ENCODE measurements at places on chromosomes 12 and 14.

GRCh38 chr14:71753976-71754375 is 178.3 kb upstream of the RGS6 start:
- DNase-seq: no peak

DNA sequence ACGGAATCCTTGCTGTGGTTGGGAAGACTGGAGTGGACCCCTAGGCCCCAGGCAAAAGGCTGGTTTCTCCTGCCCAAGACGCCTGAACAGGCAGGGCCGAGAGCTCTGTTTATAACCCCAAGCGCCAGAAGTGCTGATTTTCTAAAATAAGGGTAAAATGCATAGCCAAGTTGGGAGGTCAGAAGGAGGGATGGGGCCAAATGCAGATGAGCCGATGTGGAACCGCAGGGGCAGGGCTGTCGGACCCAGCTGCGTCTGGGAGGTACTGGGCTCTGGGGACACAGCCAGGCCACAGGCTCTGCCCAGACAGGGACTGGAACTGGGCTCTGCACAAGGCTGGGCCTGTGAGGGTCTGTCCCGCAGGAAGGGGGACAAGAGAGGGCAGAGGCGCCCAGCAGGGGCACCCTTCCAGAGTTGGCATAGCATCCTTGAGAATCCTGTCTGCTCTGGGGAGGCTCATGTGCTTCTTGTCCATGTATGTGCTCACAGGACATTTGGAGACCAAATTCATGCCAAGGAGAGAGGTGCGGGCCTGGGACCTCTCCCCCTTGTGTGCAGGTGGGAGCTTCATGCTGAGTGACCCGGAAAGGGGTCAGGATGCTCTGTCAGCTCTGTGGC is 49.1 kb downstream of the JAG2 start:
- no peak for DNase-seq

GRCh38 chr14:78451319-78451695 is 281.1 kb downstream of the NRXN3 start:
- no peak for DNase-seq

- peak; percentile 37 for DNase-seq
These were observed 19.0 kb upstream of the RNASE12 start for GRCh38 chr14:20610002-20610765.

DNA sequence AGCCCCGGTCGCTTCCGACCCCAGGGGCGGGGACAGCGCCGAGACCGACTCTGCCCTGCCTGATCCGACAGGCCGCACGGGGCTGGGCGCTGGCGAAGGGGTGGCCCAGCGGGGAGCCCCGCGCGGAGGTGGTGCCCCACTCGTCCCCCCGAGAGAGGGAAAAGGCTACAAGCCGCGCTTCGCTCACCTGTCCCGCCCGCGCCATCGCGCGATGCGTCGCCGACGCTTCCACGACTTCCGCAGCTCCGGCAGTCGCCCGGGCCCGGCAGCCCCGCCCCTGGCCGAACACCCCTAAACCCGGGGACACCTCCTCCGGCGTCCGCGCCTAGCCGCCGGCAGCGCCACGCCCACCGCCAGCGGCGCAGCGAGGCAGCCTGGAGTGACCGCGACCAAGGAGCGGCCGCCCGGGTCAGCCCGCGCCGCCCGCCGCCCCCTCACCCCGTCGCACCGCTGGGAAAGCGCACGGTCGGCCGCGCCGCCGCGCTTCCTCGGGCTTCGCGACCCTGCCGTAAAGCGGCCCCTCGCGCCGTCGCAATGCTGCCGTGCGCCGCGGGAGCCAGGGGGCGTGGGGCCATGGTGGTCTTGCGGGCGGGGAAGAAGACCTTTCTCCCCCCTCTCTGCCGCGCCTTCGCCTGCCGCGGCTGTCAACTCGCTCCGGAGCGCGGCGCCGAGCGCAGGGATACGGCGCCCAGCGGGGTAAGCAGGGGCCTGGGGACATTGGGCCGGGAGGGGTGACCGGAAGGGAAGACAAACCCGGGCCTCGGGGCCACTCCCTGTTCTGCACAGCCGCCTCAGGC is at the start of the genes BAG5 and COA8:
TSS of gene BAG5 (minus strand) at position 229 of the 797 bp plus-strand sequence. CDS start 1,493 bp downstream, outside the sequence.
TSS of gene COA8 (plus strand) at position 532 of the 797 bp plus-strand sequence. CDS start at position 574, 42 bp downstream.
- peak; percentile 75 for DNase-seq

GRCh38 chr12:3022961-3023360 is 54.2 kb upstream of the TSPAN9 start:
- DNase-seq: no peak

GRCh38 chr12:42267413-42268190 is 29.6 kb upstream of the YAF2 start:
- no peak for DNase-seq

GRCh38 chr14:95495538-95496025 is 20.9 kb downstream of the SYNE3 start:
- DNase-seq: no peak

GRCh38 chr12:108930756-108931155 is 50.9 kb downstream of the DAO start:
- no peak for DNase-seq

- no peak for DNase-seq
These were observed 53.2 kb upstream of the NELL2 start for GRCh38 chr12:44929236-44929885.

Data from stimulated activated CD8-positive, alpha-beta memory T cell treated with anti-CD3 and anti-CD28 coated beads, Interleukin-2, amount 100 ng/mL, for 1 hour (primary cell).